ENCODE measurements at places on chromosomes 7 and 10.

DNA sequence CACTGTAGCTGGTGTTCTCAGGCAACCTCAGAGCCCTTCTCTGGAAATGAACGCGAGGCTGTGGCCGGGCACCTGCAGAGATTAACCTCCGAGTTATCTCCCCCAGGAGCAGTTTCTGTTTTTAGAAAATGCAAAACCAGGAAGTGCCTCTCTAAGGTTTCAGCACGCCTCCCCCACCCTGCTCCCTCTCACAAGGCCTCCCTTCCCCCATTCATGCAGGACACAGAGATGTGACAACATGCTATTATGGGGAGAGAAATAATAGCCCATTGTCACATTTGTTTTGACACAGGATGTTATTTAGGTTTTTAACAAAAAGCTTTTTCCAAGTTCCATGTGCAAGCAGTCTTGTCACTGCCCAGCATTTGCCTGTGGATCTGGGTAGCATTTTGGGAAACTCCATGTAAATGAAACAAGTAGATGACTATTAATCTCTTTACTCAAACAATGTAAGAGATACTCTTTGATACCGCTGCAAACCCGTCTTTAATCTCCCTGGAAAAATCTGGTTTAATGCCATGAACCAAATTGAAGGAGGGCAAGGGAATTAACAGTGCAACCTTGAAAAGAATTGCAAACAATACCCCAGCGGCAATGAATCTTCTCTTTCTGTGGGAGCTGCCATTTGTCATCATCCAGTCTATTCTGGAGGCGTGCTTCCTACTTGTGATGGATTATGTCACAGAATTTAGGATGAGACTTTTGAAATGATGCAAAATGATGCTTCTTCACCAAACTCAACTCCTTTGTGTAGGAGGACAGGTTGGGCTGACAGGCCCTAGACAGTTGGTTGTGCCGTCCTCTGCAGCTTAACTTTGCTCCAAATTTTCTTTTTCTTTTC is 86.5 kb upstream of the NMT2 start:
- no peak for DNase-seq

DNA sequence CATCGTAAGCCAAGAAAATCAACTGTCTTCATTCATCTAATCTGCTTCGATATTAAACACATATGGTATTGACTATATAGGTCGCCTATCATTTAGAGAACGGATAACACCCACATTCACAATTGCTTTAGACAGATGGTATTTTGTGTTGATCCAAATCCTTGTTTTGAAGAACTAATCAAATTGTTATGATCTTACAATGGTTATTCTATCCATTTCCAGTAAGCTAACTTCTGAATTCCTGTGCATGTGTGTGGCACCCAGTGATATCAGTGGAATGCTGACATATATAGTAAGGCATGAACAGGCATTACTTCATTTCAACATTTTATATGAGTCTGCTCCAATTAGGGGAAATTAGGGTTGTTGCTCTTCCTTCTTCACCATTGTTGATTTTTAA is 98.8 kb downstream of the SEMA3E start:
- no peak for DNase-seq

DNA sequence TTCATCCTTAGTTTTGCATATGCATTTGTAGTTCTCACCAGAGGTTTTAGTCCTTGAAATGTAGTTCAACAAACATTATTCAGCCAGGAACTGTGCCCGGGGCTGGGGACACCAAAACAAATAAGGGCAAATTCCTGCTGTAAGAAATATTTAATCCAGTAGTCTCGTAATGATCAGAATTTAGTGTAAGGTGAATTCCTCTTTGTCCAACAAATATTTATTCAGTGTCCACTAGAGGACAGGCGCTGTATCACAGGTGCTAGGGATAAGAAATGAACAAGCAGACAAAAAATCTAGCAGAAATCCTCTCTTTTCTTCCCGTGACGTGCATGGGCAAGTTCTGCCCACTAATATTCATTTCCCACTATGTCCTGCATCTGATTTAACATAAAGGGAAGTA is 17.6 kb downstream of the LGI1 start:
- DNase-seq: no peak

- DNase-seq: no peak
Observed at GRCh38 chr10:24382979-24383663, 174.2 kb downstream of the KIAA1217 start.

DNA sequence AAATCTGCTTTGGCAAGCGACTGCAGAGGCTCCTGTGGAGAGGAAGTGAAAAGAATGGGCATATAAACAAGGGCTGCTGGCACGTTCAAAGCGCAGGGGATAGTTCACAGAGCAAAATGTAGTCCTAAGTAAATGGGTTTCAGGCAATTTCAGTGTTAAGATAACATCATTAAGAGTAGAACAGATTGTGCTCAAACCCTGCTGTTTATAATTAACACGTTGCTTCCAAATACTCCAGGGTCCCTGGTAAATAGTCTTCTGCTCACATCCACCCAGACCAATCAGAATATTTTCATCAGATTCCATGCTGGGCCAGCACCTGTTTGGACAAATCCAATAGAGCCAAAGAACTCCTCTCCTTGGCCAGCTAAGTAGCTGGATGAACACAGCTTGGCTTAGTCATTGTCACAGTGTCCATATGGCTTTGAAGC is 81.4 kb downstream of the ORC5 start:
- DNase-seq: no peak

DNA sequence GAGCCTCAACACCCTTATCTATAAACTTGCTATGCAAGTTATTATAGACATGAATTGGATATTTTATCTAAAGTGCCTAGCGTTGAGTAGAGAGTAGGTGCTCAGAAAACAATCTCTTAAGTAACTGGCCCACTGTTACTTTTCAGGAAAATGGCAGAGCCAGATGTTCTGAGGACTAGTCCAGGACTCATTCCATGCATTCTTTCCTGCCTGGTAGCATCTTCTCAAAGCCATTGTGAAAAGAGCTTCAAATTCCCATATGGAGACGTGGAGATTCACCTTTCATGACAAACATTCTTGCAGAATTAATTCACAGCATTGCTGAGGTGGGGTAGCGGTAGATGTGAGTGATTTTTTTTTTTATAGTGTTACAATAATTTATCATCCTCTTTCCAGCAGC is 35.9 kb upstream of the ITPRID1 start:
- no peak for DNase-seq

GRCh38 chr7:78714356-78714755 is 739.1 kb downstream of the MAGI2 start:
- DNase-seq: no peak

- no peak for DNase-seq
Observed at GRCh38 chr10:133129071-133129858, 30.8 kb upstream of the KNDC1 start.

GRCh38 chr10:102593074-102593803 is 51.0 kb upstream of the TRIM8 start:
- no peak for DNase-seq

DNA sequence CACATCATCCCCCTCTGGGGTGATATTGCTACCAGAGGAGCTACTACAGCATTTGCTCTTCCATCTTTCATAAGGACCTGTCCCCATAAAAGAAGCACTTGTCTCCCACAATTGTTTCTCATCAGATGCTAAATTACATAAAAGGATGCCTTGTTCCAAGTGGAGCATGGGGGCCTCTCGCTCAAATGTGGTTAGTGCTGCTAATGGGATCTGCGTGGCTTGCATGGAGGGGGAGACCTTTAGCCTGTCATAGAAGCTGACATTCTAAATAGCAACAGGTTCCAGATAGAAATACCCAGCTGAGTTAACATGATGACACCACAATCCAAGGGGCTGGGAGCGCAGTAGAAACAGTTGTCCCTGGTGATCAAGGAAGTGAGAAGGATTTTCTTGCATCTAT is 257.9 kb downstream of the SFMBT2 start:
- DNase-seq: no peak

- DNase-seq: no peak
Observed at GRCh38 chr7:15556339-15557105, 5.3 kb downstream of the AGMO start.

- DNase-seq: no peak
Observed at GRCh38 chr10:70509757-70510147, 31.2 kb downstream of the PALD1 start.

GRCh38 chr7:39062811-39063210 is 85.1 kb downstream of the POU6F2 start:
- no peak for DNase-seq

DNA sequence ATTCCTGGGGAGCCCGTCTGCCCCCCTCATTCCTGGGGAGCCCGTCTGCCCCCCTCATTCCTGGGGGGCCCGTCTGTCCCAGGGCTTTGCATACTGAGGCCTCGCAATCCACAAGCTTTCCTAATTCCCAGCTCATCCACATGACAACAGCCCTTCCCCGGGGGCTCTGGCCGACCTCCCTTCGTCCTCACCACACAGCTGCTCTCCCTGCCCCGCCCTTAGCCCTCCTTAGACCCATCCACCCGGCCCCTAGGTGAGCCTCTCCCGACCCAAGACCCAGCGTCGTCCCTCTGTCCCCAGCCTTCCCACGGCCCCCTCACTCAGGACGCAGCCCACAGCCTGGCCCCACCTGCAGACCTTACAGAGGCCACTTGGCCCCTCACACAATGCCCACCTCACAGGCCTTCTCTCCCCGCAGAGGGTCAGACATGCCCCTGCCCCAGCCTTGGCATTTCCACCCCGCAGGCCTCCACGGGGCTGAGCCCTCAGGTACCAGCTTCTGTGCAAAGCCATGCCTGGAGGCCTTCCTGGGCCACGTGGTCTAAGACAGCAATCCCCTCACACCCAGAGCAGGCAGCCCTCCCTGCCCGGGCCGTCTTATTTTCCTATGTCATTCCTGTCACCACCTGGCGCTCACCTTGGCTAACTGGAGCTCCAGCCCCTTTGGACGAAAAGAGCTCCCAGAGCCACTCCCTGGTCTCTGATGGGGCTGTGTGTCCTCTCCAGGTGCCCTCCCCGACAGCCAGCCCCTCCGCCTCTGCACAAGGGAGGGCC is 3.5 kb upstream of the FAM20C start:
- no peak for DNase-seq

DNA sequence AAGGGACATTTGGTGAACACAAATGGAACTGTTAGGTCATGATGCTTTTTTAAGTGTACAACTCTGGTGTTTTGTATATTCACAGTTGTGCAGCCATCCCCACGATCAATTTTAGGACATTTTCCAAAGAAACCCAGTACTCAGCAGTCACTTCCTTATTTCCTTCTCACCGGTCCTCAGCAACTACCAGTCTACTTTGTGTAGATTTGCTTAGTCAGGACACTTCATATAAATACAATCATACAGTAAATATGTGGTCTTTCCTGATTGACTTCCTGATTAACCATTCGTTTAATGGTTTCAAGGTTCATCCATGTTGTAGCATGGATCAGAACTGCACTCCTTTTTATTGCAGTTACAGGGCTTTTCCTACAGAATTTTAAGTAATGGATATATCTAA is 14.4 kb downstream of the SGPL1 start:
- DNase-seq: no peak

DNA sequence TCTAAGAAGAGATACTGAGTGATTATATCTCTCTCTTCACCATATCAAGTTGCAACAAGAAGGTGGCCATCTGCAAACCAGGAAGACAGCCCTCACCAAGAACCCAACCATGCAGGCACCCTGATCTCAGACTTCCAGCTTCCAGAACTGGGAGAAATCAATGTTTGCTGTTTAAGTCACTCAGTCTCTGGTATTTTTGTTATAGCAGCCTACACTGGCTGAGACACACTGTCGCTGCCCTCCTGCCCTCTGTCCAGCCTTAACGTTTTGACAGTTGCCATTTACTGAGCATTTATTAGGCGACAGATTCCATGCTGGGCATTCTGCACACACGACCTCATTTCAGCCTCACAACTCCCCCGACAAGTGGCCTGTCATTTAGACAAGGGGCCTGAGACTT is 9.5 kb upstream of the HMX3 start:
- DNase-seq: no peak

DNA sequence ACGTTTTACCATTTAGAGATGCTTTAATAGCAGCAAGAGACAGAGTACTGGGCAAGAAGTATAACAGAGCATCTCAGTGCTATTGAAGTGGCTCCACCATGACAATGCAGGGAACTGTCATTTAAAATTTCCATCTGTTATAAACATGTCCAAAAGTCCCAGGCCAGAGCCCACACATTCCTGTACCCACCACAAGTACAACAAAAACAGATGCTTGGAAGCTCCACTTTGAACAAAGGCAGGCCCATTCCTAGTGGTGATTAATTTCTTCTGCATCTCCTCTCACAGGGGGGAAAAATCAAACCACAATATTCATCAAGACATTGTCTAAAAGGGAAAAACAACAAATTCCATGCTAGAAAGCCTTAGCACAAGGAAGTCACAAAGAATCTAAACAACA is 627.9 kb downstream of the PARD3 start:
- DNase-seq: no peak

DNA sequence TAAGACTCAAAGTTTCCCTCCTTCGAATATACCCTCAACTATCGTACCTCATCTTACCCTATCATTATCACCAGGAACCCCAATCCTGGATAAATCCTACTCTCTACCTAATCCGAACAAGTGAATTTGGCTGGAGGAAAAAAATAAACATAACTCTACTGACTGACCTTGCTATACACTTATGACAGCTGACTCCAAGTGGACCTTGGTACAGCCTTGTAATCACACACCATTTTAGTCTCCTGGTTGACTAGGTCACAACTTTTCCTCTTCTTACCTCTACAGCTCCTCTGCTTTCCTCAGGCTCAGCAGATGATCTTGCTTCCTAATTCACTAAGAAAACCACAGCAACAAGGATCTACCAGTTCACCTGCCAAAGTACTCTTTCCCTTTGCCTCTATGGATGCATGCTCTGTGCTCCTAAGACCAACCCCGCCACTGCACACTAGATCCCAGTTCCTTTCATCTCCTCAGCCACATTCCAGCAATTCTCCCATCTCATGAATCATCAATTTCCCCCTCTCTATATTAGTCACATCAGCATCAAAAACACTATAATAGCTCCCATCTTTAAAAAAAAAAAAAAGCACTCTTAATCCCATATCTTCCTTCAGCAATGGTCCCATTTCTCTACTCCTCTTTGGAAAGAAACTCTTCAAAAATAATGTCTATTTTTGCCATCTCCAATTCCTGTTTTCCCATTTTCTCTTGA is 35.5 kb downstream of the COA1 start:
- DNase-seq: no peak

- DNase-seq: no peak
Observed at GRCh38 chr7:26991796-26992195, 104.0 kb downstream of the HOXA1 start.

GRCh38 chr7:93011351-93012294 is 106.2 kb downstream of the SAMD9 start:
- DNase-seq: no peak

DNA sequence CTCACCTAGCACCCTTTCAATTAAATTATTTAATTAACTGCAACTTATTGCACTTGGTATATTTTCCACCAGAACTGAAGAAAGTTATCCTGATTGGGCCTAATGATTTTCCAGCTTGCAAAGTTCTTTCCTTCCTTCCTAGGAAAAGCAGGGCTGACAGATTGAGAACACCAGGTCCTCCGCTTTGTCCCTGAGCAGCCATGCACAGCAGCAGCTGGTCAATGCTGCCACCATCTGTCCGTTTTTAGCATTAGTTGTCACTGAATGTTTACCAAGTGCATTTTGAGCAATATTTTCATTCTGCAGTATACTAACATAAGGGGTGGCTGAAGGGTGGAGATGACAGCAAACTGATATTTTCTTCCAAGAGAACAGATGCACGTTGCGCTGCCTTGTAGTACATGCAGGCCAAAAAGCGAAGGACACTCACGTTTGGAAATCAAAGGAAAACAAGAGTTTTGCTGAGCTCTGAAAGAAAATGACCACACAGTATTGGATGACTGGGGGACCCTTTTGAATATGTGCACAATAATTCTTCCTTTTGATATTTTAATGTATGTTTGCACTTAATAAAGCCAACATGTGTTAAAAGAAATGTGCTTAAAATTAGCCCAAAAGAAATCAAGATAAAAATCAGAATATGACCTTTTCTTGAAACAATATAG is 248.8 kb upstream of the PTN start:
- DNase-seq: no peak
